ENCODE measurements at places on chromosomes 12 and 14.

DNA sequence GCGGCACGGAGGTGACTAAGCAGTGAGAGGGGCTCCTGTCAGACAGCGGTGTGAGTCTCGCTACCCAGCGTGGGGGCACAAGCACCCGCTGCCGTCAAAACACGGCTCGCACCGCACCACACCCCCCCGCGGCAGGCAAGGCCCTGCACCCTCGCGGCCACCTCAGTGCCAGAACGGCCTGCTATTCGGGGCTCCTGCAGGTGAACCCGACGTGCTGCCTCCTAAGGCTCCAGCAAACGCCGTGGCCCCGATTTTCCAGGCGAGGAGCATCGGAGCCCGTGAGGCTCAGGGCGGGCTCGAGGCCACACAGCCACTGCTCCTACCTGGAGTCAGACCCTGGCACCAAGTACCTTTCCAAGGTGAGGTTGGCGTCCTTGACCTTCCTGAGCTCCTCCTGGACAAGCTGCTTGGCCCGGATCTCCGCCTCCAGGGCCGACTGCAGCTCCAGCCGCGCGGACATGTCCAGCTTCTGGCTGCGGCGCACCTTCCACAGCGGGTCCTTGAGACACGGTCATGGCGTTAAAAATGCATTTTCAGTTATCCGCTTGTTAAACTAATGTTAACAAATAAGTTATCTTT, 41.8 kb downstream of the AMN start:
- DNase-seq, result no peak

- DNase-seq, result no peak
Observed at GRCh38 chr12:2895511-2895910, 4.8 kb downstream of the TULP3 start.

- no peak for DNase-seq
Observed at GRCh38 chr12:127245437-127245836, 1021.5 kb upstream of the TMEM132C start.

- DNase-seq, result no peak
Observed at GRCh38 chr12:83826112-83826511, 1086.5 kb downstream of the SLC6A15 start.

DNA sequence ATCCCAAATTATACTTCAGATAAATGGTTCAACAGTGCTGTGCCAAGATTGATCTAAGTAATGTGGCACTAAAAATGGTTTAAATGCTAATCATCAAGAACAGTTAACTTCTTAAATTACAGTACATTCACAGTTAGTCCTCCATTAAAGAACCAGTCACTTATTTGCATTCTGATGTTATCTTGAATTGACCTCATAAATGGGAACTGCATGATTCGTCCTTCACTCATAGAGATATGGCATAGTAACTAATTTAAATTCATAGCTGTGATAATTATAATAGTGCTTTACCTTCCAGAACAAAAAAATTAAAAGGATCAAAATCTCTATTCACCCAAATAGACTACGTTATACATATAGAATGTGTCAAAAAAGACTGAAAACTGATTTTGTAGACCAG, 61.1 kb downstream of the COCH start:
- no peak for DNase-seq

- DNase-seq, result no peak
Observed at GRCh38 chr12:2616763-2617162, 178.0 kb upstream of the FKBP4 start.

- DNase-seq, result no peak
Observed at GRCh38 chr14:61593330-61593729, 102.0 kb upstream of the HIF1A start.

- no peak for DNase-seq
Observed at GRCh38 chr12:117344716-117345115, 16.7 kb downstream of the NOS1 start.

- DNase-seq, result no peak
Observed at GRCh38 chr12:108348842-108349241, 9.7 kb upstream of the CMKLR1 start.

GRCh38 chr14:51291016-51291415, 51.0 kb downstream of the TMX1 start:
- no peak for DNase-seq

DNA sequence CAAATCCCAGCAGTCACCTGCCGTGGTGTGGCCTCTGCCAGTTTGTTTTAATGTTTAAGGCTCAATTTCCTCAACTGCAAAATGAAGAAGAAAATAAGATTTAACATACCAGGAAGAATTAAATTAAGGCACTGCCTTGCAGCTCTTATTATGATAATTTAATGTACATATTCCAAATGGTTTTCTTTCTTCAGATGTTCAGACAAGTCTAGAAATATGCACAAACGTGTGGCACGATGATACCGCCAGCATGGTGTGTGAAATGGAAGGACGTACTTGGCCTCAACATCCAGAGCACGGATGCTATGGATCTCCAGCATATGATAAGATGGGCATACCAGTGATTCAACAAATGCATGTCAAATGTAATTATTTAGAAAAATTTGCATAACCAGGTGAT, 959.4 kb upstream of the TMEM132C start:
- no peak for DNase-seq

DNA sequence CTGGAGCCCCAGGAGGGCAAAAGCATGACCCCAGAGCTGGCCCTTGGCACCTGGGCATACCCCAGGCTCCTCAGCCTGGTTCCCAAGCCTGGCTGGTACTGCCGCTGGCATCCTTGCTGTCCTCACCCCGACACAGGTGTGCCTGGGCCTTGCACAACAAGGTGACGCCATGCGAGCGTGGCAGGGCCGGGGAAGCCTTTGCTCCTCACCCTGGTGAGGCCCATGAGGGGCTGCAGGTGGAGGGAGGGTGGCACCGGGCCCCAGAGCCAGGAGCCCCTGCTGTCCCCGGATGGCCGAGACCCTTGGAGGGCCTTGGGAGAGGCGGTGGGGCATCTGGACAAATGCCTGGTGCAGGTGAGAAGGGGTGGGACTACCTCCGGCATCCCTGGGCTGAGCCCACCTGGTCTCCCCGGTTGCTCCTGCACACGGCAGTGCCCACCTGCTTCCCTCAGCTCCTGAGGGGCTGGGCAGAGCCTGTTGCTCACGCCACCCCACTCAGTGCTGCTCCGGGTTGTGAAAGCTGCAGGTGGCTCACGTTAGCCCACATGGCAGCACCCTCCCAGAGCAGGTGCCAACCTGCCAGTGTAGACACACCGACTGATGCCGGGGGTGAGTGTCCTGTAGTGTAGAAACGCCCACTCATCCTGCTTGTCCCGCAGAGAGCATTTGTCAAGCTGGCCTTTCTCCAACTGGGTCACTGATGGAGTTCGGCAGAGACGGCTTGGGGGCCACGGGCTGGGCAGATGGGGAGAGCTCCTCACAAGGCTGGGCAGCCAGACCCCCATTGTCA, 24.6 kb upstream of the KIF26A start:
- no peak for DNase-seq

GRCh38 chr12:79939728-79940310, 4.9 kb upstream of the PPP1R12A start:
- no peak for DNase-seq

DNA sequence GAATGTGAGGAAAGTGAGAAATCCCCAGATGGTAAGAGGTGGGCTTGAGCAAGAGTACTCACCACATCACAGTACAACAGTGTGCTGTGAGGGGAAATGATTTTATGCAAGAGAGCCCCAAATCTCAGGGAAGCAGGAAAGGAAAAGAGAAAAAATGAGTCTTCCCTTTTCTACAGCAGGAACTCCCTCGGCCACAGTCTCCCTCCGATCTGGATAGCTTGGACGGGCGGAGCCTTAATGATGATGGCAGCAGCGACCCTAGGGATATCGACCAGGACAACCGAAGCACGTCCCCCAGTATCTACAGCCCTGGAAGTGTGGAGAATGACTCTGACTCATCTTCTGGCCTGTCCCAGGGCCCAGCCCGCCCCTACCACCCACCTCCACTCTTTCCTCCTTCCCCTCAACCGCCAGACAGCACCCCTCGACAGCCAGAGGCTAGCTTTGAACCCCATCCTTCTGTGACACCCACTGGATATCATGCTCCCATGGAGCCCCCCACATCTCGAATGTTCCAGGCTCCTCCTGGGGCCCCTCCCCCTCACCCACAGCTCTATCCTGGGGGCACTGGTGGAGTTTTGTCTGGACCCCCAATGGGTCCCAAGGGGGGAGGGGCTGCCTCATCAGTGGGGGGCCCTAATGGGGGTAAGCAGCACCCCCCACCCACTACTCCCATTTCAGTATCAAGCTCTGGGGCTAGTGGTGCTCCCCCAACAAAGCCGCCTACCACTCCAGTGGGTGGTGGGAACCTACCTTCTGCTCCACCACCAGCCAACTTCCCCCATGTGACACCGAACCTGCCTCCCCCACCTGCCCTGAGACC, 7.8 kb downstream of the ATN1 start:
- DNase-seq, result no peak

- no peak for DNase-seq
Observed at GRCh38 chr14:30443368-30444007, 115.5 kb upstream of the G2E3 start.

GRCh38 chr12:90969346-90969745, 14.4 kb upstream of the CCER1 start:
- DNase-seq, result no peak

DNA sequence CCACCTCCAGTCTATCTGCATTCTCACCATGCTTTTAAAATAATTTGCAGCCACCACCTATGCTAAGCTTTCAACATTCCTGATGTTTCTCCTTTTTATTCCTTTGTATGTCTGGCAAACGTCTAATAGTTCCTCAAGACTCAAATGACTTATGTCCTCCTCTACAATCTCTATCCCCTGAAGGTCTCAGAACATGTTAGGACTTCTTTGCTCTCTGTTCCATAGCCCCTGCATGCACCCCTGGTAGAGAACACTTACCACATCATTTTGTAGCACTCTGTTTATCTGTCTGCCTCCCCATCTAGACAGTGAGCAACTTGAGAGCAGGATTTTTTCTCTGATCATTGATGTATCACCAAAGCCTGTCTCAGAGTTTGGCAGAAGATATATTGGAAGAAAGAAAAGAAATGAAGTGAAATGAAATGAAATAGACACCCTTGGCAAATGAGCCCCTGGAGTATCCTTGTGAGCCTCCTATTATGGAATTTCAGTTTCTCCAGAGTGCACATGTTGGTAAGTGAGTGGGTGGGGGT, 1231.2 kb upstream of the FLRT2 start:
- DNase-seq, result no peak

DNA sequence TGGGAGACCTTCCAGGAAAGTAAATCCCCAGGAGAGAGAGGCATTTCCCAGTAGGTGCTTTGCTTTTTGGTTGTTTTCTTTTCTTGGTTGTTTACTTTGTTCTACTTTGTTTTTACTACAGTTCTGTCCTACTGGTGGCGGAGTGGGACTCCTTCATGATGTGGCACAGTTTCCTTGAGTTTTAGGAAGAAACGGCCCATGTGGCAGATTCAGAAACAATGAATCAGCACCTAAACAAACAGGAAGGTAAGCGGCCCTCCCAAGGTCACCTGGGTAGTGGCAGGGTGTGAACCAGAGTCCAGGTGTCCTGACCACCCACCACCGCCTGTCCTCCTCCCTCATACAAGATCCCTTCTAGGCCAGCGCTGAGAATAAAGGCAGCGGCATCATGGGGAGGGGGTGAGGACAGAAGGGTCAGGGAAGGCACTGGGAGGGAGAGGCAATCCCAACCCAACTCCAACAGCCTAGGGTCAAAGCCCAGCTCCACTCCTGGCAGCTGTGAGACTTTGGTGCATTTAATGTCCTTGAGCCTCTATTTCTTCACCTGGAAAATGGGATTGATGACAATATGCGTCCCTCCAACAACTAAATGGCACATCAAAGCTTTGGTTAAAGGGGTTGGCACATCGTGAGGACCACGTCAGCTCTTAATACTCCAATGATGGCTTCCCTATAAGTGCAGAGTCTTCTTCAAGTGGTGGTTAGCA, 111.5 kb upstream of the BCL2L14 start:
- DNase-seq, result no peak

GRCh38 chr12:101566318-101566717, 28.5 kb upstream of the MYBPC1 start:
- no peak for DNase-seq

- no peak for DNase-seq
Observed at GRCh38 chr12:12157424-12157823, 86.7 kb downstream of the BCL2L14 start.

GRCh38 chr14:80212023-80212397, 706 bp upstream of the DIO2 start:
- DNase-seq, result no peak

- DNase-seq, result no peak
Observed at GRCh38 chr14:62253171-62253570, 491.0 kb downstream of the SNAPC1 start.

GRCh38 chr12:40775661-40776060, 83.4 kb downstream of the CNTN1 start:
- no peak for DNase-seq

DNA sequence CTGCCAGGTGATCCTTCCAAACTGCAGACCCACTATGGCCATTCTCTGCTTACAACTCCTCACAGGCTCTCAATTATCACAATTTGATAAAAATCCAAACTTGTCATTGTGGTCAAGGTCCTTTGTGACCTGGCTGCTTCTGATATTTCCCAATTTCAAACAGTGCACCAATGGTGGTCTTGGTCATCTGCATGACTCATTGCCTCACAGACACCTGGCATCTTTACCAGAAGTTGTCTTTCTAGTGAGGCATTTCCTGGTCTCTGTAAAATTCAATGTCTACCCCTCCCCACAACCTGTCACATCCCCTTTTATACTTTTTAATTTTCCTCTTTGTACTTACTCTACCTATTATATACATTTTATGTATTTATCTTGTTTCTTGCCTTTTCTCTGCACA, 17.8 kb upstream of the PAPOLA start:
- DNase-seq, result no peak

GRCh38 chr14:87306409-87307168, 686.4 kb downstream of the GALC start:
- no peak for DNase-seq

- no peak for DNase-seq
Observed at GRCh38 chr12:19150273-19150900, 20.9 kb downstream of the PLEKHA5 start.

DNA sequence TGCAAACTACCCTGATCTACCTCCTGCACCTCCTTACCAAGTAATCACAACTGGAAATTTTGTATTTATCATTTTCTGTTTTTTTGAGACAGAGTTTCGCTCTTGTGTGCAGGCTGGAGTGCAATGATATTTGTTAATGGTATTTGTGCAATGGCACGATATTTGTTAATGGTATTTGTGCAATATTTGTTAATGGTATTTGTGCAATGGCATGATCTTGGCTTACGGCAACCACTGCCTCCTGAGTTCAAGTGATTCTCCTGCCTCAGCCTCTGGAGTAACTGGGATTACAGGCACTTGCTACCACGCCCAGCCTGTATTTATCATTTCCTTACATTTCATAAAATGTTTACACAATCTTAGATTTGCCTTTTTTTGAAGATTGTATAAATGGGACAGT, 5.7 kb upstream of the NECAP1 start:
- no peak for DNase-seq

Data from stimulated activated CD8-positive, alpha-beta memory T cell treated with anti-CD3 and anti-CD28 coated beads, Interleukin-15, amount 100 ng/mL, for 24 hours (primary cell).